C1 segment of cervical spinal cord (tissue), 14 donors: ENCODE measurements at places on chromosomes 2 and 18.

GRCh38 chr2:225998653-225999052 is 599.1 kb downstream of the NYAP2 start:
- DNase-seq, result no peak

DNA sequence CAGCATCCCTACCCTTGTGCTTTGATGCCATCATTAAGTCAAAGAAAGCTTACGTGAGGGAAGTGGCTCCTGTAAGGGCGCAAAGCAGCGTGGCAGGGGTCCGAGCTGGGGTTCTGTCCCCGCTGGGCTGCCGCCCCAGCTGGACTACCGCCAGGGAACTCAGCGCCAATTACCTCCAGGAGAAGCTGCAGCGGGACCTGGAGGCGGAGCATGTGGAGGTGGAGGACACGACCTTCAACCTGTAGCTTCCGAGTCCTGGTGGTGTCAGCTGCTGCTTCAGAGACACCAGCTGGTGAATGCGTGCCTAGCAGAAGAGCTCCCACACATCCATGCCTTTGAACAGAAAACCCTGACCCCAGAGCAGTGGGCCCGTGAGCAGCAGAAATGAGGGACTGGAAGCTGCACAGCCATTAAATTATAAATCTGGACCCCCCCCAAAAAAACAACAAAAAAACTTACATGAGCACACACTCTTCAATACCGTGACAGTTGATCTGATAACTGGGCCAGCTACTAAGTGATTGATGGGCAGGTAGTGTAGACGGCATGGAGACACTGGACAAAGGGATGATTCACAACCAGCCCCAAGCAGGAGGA is 20.1 kb upstream of the YES1 start:
- no peak for DNase-seq

- no peak for DNase-seq
Observed at GRCh38 chr18:78878335-78878734, 101.3 kb upstream of the SALL3 start.

- DNase-seq, result no peak
Observed at GRCh38 chr2:239579081-239579480, 178.3 kb upstream of the HDAC4 start.

DNA sequence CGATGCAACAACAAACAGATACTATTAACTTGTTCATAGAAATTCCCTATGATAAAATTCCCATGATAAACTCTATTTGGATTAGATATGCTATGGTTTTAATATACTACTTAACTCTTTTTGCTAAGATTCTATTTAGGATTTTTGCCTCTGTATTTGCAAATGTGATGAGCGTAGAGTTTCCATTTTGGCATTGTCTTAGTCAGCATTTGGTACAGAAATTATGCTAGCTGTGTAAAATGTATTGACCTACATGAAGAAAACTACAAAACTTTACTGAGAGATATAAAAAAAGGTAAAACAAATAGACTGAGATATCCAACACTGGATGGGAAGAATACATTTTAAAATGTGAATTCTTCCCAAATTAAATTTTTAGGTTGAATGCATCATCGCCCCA is 29.8 kb upstream of the ARL4C start:
- no peak for DNase-seq

DNA sequence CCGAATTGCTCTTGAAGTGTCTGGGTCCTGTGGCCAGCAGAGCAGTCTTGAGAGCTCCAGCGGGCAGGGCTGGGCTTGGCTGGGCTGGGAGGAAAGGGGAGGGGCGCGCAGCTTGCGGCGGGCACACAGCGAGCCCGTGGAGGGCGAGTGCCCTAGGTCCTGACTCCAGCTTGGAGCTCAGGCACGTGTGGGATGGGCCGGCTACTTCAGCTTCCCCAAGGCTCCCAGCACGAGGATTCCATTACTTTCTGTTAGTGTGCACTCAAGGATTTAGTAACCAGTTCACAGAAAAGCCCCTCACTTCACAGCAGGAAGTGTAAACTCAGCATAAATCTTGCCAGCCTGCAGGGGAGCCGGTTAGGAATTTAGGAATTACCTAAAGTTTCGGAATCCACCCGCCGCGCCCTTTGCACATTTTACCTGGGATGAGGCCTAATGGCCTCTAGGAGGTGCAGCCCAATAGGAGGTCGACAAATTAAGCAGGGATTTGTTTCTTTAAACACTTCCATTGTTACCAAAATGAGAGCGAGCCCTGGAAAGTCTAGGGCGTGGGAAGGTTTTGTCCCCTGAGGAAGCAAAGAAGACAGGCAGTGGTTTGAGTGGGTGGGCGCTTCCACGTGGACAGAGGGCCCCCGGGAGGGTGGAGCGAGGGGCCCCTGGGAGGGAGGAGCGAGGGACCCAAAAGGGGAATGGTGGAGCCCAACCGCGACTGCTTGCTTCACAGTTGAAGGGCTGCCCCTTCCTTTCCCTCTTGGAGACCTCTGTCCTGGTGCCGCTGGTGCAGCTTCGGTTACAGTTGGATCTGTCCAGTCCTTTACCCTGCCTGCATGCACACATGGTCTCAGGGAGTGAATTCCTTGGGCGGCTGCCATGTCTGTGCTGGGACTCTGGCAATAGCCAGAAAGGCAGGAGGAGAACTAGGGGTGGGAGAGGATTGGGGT is 93.3 kb downstream of the CTAGE1 start:
- no peak for DNase-seq

GRCh38 chr2:240769096-240769495 is 50.9 kb downstream of the KIF1A start:
- no peak for DNase-seq

DNA sequence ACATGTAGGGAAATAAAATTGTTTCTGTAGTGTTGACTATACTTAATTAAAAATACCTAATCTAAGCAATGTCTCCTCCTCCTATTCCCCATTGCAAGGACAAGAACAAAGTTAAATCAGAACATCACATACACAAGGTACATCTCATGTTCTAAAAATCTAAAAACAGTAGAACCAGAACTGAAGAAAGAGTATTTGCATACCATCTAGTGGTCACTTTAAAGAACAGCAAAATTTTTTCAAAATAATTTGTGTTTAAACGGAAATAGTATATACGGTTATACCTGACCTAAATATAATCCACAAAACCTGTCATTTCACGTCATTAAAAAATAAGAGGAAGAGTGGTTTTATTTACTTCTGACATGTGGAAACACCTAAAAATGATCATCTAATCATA is 294.3 kb upstream of the KCNH7 start:
- no peak for DNase-seq

DNA sequence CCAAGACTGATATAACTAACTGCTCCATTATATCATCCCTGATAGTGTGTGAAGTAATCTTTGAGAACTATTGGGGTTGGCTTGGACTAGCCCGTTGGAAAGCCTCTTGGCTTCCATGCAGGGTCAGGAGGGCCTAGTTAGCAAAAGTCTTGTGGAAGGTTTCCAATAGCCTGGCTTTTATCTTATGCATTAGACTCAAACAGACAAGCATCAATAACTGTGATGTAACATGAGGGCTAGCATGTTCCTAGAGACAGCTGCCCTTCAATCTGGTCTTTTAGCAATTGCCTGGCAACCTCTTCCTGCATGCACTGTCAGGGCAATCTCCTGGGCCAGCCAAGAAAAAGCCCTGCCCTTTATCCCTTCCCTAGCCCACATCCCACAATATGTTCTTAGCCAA is 18.2 kb downstream of the SLC8A1 start:
- DNase-seq, result no peak

- no peak for DNase-seq
Observed at GRCh38 chr2:28347596-28347995, 45.1 kb upstream of the FOSL2 start.

- no peak for DNase-seq
Observed at GRCh38 chr2:96154506-96155380, 9.5 kb upstream of the DUSP2 start.

- DNase-seq, result no peak
Observed at GRCh38 chr2:9552219-9553178, 3.1 kb downstream of the ADAM17 start.

GRCh38 chr2:65754219-65754618 is 321.8 kb upstream of the SPRED2 start:
- no peak for DNase-seq

- DNase-seq, result no peak
Observed at GRCh38 chr18:8756571-8756970, 51.2 kb downstream of the MTCL1 start.

DNA sequence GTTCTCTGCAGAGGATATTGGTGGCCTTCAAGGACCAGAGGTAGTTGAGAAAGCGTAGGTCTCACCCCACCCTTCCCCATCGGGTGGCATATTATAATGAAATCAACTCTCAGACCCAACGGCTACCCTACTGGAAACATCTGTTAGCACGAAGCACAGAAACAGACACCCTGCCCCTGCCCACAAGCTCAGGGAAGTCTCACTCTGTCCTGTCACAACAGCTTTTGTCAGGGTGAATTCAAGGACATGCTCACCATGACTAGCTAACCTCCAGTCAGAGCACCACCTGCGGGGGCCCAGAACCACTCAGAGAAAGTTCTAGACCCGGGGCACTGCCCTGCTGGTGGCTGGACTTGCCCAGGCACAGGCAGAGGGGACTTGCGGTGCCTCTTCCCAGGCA is 3.5 kb upstream of the B3GNT7 start:
- no peak for DNase-seq
